HS-27A (cell line): ENCODE measurements at places on chromosomes 2 and 18.

DNA sequence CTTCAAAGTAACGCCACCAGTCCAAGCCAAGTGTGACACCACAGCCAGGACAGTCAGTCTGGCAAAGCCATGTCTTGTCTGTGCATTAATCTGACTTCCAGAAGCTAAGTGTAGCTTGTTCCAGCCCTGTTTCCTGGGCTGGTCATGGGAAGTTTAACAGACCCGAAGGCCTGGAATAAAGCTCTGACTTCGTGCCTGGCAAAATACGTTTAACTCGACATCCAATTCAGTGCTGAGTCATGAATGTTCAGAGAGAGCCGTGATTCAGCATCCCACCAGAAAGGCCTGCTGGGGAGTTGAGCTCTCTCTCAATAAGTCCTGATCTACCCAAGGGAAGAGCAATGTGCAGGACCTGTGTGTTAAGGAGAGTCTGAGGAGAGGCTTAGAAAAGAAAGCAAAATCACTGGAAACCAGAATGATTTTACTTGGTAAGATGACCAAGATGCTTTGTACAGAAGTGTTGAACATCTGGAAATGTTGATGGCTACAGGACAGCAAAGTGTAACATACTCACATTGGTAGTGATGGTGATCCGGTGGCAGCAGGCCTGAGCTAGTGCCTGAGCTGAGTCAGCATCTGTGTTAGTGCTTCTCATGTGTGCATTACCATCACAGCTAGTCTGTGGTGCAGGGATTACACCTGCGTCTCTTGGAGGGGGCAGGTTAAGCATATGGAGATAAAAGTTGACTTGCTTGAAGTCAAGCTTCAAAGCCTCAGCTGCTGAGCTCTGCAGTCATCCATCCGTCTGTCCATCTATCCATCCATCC lies 743.7 kb upstream of the HS6ST1 start:
- DNase-seq, result no peak

- DNase-seq, result no peak
Measured at GRCh38 chr2:78977661-78978145, 47.8 kb upstream of the REG3G start.

- no peak for DNase-seq
Measured at GRCh38 chr2:216916956-216917650, 57.2 kb upstream of the TNP1 start.

- no peak for DNase-seq
Measured at GRCh38 chr2:144595686-144596072, 75.8 kb upstream of the ZEB2 start.

- no peak for DNase-seq
Measured at GRCh38 chr2:120421830-120422175, 75.9 kb downstream of the INHBB start.

- DNase-seq, result no peak
Measured at GRCh38 chr2:2892378-2892777, 485.2 kb downstream of the EIPR1 start.

GRCh38 chr2:210860276-210860675 lies 303.9 kb downstream of the CPS1 start:
- DNase-seq, result no peak

GRCh38 chr2:239816576-239817467 lies 208.3 kb downstream of the NDUFA10 start:
- DNase-seq, result no peak

GRCh38 chr2:196242131-196242620 lies 70.8 kb upstream of the STK17B start:
- DNase-seq, result no peak

GRCh38 chr2:144516981-144517865 lies 2.7 kb downstream of the ZEB2 start:
- no peak for DNase-seq

GRCh38 chr18:42583283-42583731 lies 532.2 kb downstream of the RIT2 start:
- no peak for DNase-seq

GRCh38 chr2:234989183-234989701 lies 37.4 kb downstream of the SH3BP4 start:
- no peak for DNase-seq

- DNase-seq, result no peak
Measured at GRCh38 chr2:82793711-82794435, 1665.2 kb downstream of the SUCLG1 start.

GRCh38 chr18:37176621-37176934 lies 347.7 kb downstream of the KIAA1328 start:
- DNase-seq, result no peak

- no peak for DNase-seq
Measured at GRCh38 chr2:191212119-191212518, 33.1 kb upstream of the MYO1B start.

DNA sequence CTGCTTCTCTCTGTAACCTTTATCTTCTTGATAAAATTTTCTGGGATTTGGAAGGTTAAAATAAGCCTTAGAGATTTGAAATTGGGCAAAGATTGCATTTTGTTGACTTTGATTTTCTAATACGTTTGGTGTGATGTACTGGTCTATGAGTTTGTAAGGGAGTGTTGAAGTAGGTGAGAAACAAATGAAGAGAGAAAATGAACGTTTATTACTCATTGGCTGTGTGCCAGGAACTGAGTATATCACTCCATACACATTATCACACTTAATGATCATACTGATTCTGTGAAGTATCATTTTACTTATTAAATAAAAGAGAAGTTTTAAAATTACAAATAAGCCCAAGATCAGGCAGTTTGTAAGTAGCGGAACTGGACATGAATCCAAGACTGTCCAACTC lies 795.1 kb upstream of the ZEB2 start:
- DNase-seq, result no peak

- no peak for DNase-seq
Measured at GRCh38 chr18:3525870-3526420, 76.0 kb downstream of the TGIF1 start.

GRCh38 chr18:11885278-11885947 lies 22.7 kb downstream of the MPPE1 start:
- DNase-seq, result no peak

DNA sequence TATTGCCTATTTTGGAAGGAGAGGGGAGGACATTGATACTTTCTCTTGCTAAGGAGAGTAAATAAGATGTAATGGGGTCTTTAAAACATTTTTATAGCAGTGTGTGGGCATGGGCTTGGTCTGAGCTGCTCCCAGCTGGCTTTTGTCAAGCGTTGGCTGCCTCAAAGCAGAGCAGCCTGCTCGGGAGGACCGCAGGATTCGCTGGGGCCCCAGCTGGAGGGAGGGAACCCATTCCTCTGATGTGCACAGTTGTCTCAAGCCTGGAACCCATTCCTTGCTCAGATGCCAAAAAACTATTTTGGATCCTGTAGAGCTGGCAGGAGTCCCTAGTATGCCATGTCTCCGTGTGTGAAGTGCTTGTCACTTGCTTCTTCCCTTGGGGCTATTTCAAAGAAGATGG lies 59.4 kb upstream of the RMDN2 start:
- no peak for DNase-seq

DNA sequence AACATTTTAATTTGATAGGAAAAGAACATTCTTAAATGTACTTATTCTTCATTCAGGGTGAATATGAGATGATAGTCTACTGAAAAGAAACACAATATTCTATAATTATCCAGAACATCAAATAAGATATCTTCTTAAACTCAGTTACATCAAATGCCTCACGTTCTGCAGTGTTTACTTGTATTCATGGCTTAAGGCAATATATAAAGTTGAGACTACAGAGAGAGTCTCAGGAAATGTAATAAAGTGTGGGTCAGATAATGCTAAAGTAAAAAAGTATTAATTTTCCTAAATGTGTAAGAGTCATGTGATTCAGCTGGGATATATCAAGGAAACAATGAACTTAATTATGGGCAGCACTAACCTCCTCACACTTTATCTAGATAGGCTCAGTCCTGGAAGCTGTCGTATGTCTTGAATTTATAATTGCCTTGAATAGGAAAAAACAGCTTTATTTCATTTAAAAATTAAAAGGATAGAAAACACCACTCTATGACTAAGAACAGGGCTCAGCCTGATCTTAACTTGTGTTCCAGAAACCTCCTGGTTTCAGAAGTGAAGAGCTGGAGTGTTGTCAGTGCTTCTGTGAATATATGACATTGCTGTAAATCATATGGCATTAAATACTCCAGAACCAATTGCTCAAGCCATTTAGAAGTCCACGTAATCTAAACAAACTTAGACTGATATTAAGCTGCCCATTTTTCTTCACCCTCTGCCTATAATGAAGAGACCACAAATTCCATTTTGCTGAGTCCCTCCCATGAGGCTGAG lies 240.2 kb downstream of the FSIP2 start:
- no peak for DNase-seq

- DNase-seq, result no peak
Measured at GRCh38 chr18:80179857-80180558, 67.3 kb downstream of the PARD6G start.

- DNase-seq, result peak; percentile 29
Measured at GRCh38 chr2:29663268-29663667, 258.1 kb downstream of the ALK start.

- DNase-seq, result no peak
Measured at GRCh38 chr2:230929381-230930148, 4.5 kb upstream of the GPR55 start.

DNA sequence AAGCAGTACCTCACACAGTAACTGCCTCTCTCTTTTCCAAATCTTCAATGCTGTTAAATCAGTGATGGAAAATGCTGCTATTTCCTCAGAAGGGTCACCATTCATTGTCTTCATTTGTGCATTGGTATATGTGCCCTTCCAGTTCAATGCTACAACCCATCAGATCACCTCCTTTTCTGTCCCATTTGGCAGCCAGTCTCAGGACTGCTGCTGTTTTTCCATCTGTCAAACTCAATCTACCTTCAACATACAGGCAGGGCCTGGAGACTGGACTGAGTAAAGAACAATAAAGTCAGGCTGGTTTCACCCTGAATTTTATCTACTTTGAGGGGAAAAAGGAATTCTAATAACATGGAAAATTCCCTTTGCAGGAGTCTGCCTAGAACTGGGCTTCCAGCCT lies 17.9 kb downstream of the ZNF385B start:
- no peak for DNase-seq

DNA sequence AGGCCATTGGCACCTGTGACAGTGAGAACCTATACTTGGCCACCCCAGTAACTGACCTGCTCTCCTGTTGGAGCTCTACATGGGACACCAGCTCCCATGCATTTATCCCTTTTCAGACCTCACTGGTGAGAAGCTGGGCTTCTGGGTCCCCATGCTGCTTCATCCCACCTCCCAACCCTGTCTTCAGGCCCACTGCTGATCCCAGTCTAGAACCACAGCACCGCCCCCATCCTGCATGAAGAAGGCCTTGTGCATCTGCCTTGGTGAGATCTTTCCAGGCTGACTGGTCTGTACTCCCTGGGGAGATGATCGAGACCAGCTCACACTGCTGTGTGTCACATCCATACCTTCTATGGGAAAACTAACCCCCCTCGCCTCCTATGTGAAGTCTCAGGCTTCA lies 22.7 kb downstream of the TTC32 start:
- DNase-seq, result no peak

- no peak for DNase-seq
Measured at GRCh38 chr18:63160172-63160995, 159.2 kb downstream of the BCL2 start.

DNA sequence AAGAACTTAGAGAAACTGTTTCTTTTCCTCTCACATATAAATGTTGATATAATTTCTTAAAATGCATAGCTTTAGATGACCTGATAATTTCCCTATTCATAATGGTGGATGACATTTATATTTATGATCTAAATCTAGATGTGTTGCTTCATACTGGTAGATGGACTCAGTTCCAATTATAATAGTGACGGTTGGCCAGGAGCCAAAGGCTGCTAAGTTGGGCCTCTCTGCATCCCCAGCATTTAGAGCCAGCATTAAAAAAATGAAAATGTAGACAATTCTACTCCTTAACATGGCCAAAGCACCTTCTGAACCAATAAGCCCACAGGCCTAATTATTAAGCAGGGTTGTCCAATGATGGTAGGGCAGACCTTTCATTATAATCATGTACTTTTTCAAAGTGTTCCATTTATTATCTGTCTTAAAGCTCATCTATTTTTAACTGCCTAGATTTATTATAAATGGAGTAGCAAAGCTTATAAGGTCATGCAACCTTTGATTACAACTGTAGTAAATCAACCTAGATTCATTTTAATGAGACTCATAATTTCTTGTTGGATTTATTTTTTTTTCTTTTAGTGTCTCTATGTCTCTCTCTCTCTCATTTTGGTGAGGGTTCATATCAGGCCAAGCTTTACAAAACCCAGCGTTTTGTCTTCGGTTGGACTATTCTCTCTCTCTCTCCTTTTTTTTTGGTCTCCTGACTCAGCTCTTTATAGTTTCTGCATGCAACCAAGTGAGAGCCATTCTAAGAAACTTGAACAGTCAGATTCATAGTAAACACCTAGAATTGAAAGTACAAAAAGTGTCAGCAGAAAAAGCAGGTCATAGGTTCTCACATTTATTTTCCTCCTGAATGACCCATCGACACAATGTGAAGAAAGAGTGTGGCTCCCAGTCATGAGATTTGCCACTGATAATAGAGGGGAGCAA lies 2016.1 kb upstream of the PIK3C3 start:
- DNase-seq, result no peak

DNA sequence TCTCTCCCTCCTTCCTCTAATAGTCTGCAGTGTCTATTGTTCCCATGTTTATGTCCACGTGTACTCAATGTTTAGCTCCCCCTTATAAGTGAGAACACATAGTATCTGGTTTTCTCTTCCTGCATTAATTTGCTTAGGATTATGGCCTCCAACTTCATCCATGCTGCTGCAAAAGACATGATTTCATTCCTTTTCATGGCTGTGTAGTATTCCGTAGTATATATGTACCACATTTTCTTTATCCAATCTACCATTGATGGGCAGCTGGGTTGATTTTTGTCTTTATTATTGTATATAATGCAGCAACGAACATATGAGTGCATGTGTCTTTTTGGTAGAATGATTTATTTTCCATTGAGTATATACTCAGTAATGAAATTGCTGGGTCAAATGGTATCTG lies 13.8 kb downstream of the GKN2 start:
- no peak for DNase-seq

GRCh38 chr2:69067026-69067630 lies 54.1 kb downstream of the ANTXR1 start:
- DNase-seq, result no peak

DNA sequence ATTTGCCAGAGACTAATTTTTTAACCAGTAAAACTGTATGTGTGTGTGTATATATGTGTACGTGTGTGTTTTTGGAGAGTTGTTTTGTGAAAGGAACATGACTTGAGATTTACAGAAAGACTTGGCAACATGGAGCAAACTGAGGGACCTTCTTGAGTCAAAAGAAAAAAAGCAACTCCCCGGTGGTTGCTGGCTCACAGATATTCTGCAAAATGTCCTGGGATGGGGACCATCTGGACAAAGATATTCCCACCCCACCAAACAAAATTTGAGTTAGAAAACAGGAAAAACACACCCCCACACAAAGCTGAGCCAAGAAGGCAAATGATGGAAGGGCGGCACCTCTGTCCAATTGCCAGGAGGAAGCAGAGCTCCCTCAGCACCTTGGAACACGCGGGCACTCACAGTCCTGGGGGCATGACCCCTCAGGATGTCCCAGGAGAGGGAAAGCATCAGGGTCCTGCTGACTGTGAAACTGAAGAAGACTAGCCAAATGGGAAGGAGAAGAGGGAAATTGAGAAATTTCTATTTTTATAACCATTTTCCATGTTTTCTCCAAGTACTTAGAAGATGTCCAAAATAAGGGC lies 290.2 kb upstream of the ACVR2A start:
- DNase-seq, result no peak
